CD4-positive, alpha-beta T cell treated with Interferon alpha-2 for 1 hour (primary cell): ENCODE measurements at places on chromosomes 4 and X.

DNA sequence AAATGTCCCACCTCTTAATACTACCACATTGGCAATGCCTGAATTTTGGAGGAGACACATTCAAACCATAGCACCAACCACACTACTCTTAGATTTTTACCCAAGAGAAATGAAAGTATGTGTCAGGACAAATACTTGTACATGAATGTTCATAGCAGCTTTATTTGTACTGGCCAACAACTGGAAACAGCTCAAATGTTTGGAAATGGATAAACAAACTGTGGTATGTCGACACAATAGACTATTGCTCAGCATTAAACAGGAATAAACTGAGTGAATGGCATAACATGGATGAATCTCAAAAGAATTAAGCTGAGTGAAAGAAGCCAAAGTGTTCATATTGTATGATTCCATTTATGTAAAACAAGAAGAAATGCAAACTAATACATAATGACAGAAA, 18.5 kb upstream of the EDA start:
- DNase-seq = no peak

- DNase-seq = no peak
These were observed at the start of gene GASK1B for GRCh38 chr4:158172261-158173258. Gene GASK1B, minus strand, starts transcription at chr4:158173025. Its CDS starts 1,650 bp downstream, at chr4:158171375.

DNA sequence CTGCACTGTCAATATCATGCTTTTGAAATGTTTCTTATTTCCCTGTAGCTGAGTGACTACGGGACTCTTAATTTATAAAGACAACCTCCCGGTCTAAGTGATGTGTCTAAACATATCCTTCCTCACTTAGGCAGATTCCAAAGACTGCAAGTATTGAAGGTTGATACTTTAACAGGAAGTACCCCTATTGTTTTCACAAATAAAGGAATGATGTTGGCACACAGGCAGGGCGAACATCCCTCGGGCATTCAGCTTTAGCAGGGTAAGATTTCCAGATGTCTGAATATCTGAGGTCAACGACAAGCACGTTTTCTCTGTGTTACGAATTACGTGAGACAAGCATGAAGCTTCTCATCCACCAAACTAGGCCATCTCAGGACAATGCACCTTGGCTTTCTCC, 638.0 kb upstream of the FRG1 start:
- DNase-seq = no peak

- no peak for DNase-seq
These were observed 22.6 kb upstream of the PHF8 start for GRCh38 chrX:54066841-54067240.

DNA sequence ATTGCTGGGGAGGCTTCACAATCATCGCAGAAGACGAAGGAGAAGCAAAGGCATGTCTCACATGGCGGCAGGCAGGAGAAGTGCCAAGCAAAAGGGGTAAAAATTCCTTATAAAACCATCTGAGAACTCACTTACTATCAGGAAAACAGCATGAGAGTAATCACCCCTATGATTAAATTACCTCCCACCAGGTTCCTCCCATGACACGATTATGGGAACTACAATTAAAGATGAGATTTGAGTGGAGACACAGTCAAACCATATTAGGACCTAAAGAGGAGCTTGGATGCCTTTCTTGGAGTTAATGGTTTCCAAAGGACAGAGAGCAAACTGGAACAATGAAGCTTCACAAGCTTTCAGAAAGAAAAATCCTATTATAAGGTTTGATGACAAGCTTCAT, 168.4 kb upstream of the SMARCAD1 start:
- no peak for DNase-seq

DNA sequence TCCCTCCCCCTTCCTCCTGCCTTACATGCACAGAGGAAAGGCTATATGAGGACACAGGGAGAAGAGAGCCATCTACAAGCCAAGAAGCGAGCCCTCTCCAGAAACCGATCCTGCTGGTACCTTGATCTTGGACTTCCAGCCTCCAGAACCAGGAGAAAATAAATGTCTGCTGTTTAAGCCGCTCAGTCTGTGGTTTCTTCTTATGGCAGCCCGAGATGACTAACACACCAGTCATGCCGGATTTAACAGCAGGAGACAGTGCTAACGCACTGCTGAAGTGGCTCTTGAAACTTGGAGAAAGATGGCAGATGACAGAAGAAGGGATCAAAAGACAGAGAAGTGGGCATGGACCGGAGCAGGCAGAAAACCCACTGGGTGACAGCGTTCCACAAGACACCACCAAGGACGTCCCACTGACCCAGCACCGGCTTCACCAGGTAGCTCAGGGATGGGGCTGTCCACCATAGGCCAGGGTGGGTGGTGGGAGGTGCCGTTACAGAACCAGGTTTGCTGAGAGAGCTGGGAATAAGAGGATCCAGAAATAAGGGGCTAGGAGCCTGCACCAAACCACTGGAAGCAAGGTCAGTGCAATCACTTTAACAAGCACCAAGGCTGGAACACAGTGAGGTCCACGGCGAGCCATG, 6.2 kb upstream of the MAN2B2 start:
- no peak for DNase-seq

GRCh38 chr4:41999321-41999720, 9.0 kb downstream of the SLC30A9 start:
- no peak for DNase-seq

DNA sequence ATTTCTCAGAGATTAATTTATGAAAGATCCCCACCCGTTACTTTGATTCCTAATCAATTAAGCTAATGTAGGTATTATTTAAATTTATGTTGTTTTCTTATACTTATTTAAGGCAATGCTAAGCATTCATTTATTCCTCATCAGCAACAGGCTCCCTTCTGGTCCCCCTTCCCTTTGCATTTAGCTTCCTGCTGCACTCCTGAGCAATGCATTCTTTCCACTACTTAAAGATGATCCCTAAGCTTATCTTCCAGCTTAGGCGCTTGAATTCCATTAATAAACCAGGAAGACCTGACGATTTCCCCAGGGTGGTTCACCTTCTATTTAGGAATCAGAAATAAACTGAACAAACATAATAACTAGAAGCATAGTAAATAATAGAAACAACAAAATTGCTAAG, 1003.1 kb downstream of the FSTL5 start:
- DNase-seq = no peak

DNA sequence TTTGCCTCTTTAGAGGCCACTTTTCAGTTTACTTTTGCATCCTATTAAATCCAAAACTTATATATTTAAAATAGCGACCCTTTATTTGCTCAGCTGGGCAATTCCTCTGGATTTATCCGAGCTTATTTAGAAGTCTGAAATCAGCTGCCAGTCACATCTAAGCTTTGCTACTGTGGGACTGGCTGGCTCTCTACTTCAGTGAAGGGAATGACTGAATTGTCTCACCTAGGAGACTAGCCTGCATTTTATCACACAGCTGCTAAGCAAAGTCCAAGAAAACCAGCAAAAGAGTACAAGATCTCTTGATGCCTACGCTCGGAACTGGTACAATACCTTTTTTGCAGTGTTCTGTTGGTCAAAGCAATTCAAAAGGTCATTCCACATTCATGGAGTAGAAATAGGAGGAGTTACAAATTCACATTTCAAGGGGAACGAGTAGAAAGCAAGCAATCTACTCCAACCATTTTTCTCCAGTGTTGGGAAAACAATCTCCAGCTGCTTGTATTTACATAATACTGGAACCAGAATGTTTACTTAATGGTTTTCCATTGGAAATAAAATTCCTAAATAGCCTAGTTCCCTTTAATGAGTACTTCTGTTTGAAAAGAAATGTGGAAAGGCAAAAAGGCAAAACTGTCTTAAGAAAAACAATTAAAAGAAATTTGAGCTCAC, 160.2 kb downstream of the MAGEB5 start:
- DNase-seq = no peak

DNA sequence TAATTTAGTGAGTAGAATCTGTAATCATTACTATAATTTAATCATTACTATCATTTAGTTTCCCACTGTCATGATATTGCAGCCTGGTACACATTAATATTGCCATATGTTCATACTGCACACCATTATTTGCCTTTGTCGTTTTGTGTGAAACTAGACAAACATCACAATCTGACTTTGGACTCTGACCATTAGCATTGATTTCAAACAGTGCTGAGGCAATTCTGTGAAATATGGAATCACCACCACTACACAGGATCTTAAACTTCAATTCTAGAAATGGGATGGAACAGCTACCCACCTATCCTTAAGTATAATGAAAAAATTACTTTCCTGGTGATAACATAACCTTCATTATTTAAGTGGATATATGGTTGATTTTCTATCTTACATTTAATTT, 98.3 kb downstream of the SORBS2 start:
- no peak for DNase-seq

- no peak for DNase-seq
These were observed 237.5 kb downstream of the COL25A1 start for GRCh38 chr4:109065006-109065405.

GRCh38 chr4:80767944-80768343, 262.6 kb upstream of the BMP3 start:
- DNase-seq = no peak

- no peak for DNase-seq
These were observed 61.8 kb downstream of the RHOH start for GRCh38 chr4:40258627-40259026.

GRCh38 chrX:134604701-134605311, 53.5 kb downstream of the PLAC1 start:
- no peak for DNase-seq

- no peak for DNase-seq
These were observed 17.1 kb upstream of the HERC3 start for GRCh38 chr4:88575186-88575585.

DNA sequence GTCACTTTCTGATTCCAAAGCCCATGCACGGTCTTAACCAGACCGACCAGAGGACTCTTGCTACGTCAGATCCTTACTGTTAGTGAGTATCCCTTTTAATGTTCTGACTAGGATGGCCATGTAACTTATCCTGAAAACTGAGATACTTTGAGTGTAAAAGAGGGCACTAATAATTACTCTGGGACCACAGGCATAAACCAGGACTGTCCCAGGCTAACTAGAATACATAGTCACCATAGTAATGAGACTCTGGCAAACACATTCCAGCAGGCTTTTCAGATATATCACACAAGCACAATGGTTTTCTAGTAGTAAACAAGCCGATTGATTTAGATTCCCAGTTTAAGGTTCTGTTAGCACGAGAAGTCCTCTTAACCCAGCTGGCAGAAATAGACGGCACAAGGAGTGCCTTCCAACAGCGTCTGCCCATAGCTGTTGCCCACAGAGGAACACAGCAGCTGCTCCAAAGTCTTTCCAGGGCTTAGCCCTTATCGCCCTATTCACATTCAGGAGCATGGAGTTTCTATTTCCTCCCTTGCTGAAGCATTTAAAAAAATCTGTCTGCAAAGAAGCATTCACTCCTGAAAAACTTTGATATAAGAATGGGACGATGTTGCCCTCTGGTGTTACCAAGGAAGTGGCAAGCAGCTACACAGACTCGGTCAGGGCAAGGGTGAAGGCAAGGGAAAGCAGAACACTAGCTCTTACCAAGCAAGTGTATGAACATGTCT, 92.4 kb downstream of the CXCL13 start:
- DNase-seq = no peak

DNA sequence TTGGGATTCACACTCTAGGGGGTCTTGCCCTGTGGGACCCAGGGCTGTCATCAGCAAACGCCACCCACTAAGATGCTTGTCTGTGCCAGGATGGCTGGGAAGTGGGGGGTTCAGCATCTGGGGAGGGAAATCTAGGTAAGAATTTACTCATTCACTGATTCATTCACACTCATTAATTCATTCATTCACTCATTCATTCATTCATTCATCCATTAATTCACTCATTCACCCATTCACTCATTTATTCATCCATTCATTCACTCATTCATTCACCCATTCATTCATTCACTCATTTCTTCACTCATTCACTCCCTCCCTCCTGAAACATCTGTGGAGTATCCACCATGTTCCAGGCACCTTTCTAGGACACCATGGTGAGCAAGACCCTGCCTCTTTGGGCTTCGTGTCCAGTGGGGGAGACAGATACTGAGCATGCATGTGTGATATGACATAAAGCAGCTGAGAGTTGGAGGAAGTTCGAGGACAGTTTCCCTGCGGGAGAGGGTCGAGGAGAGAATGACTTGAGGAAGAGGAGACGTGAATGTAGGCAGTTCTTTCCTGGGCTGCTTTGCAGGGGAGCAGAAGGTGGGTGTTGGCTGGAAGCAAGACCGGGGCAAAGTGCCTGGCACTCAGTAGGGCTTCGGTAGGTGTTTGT, 90.6 kb downstream of the SORCS2 start:
- no peak for DNase-seq

DNA sequence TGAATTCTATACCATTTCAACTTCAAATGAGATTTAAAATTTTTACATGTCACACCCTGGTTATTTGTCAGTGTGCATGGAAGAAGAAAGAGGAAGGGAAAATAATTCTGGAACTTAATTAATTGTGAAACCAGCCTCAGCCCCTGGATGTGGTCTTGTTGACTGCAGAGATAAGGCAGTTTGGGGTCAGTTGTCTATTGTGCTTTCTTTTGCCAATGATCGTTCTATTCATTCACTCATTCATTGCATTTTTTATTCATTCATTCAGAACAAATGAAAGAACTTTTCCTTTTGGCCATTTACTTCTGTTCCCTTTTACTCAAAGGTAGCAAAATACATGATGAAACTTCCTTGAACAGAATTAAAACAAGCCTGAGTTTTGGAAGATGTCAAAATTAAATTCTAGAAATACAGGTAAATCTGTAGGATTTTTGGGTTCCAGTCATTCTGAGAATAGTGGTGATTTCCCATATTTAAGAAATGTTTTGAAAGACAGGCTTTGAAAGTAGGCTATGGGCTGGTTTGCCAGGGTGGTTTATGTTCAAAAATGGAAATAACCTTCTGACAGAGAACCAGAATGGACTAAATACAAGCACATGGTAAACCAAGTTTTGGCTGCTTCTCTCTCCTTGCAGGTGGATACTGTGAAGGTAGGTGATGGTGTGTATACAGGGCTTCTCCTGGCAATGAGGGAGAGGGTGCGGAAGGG, 35.7 kb downstream of the PARM1 start:
- no peak for DNase-seq

GRCh38 chr4:79687006-79687405, 279.0 kb upstream of the GK2 start:
- DNase-seq = no peak

DNA sequence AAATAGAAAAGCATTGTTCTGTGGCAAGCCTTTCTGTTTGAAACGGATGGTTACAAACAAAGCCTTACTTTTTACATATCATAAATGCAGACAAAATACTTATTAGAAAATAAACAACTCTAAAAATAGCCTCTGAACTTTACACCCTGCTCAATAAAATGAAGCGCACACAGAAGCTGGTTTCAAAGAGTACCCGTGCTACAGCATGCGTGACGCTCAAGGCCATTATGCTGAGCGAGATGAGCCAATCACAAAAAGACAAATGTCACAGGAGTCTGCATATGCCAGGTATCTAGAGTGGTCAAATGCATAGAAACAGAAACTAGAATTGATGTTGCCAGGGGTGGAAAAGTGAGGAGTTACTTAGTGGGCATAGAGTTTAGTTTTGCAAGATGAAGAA, 326.5 kb upstream of the GATB start:
- DNase-seq = no peak

DNA sequence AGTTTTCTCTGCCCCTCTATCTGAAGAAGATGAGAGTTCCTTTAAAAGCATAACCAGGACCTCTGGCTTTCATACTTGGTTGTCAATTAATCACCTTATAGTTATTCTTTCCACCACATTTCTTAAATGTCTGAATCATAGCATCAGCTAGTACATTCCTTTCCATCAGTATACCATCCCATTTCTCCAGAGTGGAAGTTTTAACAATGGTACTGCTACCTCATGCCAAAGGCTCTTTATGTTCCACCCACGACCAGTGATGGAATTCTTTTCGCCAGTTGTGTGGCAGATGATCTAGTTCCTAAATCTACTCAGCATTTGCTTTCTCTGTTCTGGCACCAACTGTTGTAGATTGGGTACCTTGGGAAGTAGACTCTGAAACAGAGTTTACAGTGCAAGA, 379.8 kb downstream of the ZNF674 start:
- DNase-seq = no peak
